ENCODE measurements at places on chromosomes 16 and 17.

GRCh38 chr16:46775214-46775613, 27.1 kb upstream of the MYLK3 start:
- no peak for DNase-seq

DNA sequence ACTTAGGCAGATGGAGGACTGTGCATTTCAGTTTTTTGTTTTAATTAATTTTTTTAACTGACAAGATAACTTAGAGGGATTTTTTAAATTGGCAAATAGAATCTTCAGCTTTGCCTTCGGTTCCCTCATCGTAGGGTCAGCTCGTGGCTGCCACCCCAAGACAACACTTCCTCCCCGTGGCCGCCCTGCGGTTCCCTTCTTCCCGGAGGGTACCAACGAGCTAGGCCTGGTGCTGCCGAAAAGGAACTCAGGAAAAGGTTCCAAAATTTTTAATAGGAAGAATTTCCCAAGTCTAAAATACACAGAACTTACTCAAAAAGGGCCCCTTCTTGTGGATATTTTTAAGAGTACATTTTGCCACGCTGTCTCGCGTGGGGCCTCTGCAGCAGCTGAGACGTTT, 210.4 kb upstream of the CHMP6 start:
- no peak for DNase-seq

DNA sequence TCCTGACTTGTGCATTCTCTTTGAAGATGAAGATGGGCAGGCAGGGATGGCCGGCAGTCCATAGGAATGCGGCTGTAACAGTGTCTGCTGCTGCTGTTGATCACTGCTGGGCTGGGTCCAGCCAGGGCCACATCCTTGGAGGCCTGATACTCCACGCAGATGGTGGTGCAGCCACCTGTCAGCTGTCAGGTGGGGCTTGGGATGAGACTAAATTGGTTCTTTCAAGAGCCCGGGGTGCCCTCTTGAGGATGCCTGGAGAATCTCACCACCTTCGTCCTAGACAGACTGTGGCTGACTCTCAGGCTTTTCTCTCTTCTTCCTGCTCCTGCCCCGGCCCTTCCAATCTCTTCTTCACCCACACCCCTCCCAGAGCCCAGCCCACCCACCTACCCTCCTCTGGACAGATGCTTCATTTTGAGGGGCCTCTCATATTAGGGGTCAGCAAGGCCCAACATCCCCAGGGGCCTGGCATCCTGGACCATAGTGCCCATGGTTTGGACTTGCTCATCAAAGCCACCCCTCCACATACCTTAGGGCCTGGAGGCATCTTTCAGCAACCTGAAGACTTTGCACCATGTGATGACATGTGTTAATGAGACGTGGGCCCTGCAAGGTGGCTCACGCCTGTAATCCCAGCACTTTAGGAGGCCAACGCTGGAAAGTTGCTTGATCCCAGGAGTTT, 19.1 kb downstream of the OSBPL7 start:
- DNase-seq: peak; percentile 67

DNA sequence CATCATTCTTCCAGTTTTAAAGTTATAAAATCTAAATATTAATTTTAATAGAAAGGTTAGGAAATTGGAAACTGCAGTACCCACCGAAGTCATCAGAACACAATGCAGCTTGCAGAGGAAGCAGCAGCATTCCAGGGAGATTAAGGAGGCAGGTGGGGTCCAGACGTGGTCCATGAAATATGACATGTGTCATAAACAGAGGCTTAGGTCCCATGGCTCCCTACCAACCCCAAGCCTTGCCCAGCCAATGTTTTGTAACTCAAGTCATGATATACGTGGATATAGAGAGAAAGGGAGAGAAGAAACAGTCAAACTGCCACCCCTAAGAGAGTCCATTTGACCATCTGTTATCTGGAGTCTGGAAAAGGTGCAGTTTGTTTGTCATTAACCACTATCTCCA, 670.0 kb downstream of the TOX3 start:
- no peak for DNase-seq

- DNase-seq: no peak
These were observed 5.1 kb downstream of the LDAF1 start for GRCh38 chr16:21163576-21163975.

- DNase-seq: no peak
These were observed 4.7 kb downstream of the ITGAE start for GRCh38 chr17:3796110-3796821.

- DNase-seq: no peak
These were observed 566.0 kb upstream of the PSMD7 start for GRCh38 chr16:73730481-73731090.

DNA sequence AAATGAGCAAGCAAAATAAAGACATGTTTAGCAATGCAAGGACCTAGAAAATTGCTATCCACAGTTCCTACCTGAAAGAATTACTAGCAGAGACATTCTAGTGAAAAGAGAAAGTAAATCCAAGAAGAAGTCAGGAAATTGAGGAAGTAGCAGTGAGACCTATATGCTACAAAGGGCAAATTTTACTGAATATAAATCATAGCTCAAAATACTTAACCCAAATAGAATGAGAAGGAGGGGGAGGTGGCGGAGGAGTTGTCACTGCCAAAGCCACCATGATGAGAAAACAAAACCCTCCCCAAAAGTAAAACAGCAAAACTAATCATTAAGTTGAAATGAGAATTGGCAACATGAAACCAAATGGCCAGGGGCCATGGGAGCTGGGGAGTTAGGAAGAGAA, 39.3 kb downstream of the PITPNM3 start:
- DNase-seq: no peak

DNA sequence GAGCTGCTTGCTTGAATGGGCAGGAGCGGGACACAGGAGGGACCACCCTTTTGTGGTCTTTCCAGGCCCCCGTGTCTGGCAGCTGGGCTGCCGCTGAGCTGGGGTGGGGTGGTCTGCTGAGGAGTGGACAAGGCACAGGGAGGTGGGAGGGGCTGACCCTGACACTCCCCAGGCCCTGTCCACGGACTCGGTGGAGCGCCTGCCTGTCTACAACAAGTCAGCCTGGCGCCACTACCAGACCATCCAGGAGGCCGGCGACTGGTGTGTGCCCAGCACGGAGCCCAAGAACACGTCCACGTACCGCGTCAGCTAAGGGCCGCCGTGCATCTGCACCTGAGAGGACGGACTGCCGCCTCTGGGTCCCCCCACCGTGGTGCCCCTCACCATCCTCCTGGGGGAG, 14.6 kb downstream of the PDK2 start:
- DNase-seq: no peak

DNA sequence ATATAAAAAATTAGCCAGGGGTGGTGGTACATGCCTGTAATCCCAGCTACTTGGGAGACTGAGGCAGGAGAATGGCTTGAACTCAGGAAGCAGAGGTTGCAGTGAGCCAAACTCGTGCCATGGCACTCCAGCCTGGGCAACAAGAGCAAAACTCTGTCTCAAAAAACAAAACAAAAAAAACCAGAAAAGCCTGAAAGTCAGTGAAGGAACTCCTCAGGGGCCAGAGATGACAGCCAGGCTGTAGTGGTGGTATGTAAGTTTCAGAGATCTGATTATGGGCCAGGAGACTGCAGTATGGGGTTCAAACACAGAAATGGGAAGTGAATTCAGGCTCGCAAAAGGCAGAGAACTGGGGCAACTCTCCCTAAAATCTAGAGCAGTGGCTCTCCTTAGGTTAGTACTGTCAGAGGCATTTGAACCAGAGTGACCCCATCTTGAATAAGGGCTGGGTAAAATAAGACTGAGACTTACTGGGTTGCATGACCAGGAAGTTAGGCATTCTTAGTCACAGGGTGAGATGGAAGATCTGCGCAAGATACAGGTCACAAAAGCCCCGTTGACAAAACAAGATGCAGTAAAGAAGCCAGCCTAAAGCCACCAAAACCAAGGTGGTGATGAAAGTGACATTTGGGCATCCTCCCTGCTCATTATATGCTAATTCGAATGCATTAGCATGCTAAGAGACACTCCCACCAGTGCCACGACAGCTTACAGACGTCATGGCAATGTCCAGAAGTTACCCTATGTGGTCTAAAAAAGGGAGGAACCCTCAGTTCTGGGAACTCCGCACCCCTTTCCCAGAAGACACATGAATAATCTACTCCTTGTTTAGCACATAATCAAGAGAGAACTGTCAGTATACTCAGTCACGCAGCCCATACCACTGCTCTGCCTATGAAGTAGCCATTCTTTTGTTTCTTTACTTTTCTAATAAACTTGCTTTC, 120.2 kb upstream of the XYLT1 start:
- DNase-seq: no peak

GRCh38 chr17:44548376-44549230, 8.7 kb upstream of the FZD2 start:
- no peak for DNase-seq

DNA sequence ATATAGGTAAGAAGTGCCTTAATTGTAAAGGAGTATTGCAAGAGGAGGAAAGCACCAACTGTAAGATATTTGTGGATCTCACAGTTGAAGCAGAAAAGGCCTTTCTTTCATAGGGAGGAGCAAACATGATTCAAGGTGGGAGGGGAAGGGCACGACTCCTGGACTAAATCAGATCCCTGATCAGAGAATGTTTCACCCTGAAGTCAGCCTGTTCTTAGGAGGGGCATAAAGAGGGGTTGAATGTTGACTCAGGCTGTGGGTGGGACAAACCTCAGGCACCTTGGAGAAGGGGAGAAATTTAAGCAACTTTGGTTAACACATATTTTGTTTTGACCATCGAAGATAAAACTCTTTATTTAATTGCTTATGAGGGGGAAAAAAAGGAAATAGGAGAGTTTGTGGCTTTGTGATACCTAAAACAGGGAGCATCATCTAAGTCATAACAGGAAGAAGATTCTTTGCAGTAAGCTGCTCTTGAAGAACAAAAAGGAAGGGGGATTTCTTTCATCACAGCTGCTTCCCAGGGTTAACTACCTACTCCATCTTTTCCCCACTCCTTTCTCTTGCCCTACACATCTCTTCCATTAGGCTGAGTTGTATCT, 158.6 kb upstream of the ZNF267 start:
- no peak for DNase-seq

- DNase-seq: peak; percentile 92
These were observed 985 bp upstream of the FZD2 start for GRCh38 chr17:44556166-44556831.

DNA sequence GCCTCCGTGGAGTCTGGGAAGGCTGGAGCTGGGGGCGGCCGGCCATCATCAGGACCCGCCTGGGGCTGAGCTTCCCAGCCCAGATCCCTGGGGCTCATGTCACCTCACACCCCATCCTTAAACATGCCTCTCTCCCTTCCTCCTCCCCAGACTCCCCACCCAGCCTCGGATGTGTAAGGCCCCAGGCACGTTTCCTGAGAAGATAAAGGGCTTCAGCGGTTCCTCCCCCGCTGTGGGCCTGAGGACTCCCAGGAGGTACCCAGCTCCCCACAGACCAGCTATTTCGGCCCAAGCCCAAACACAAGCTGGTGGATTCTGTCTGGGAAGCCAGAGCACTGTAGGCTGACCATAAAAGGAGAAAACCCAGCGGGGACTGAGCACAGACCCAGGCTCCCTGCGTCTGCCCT, 49.2 kb downstream of the MYH11 start:
- peak; percentile 87 for DNase-seq

DNA sequence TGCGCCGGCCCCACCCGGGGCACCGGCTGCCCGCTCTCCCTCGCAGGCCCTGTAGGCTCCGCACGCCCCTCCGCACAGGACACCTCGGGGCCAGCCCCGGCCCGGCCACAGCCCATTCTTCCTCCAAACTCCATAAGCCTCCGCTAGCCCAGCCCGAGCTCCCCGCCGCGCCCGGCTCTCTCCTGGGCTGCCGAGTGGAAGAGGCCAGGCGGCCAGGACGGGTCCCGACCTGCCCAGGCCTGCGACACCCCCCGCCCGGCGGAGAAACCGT, 397 bp downstream of the NCOR1 start:
- peak; percentile 79 for DNase-seq

GRCh38 chr16:70438969-70439862, at the start of gene ST3GAL2:
Gene ST3GAL2, minus strand, starts transcription at chr16:70439100. Its CDS starts 40,570 bp downstream, at chr16:70398530.
- peak; percentile 95 for DNase-seq

GRCh38 chr17:8701754-8702153, 42.9 kb downstream of the CCDC42 start:
- DNase-seq: no peak

DNA sequence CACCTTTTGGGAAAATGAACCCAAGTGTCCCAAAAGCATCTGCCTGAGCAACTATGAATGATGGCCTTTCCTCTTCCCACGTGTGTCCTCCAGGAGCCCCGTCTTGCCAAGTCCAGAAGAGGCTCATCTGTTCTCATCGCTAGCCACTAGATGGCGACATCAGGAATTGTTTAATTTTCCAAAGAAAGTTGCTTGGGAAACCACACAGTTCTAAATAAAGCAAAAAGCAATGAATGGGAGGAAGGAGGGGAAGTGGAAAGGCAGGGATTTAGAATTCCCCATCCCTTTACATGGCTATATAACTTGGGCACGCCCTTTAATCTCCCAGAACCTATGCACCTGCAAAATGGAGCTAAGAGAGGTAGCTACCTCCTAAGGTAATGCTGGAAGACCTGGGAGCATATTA, 9.0 kb upstream of the CDH5 start:
- peak; percentile 64 for DNase-seq

GRCh38 chr17:57459286-57459915, 203.1 kb downstream of the MSI2 start:
- no peak for DNase-seq

- no peak for DNase-seq
These were observed 79.9 kb downstream of the LITAF start for GRCh38 chr16:11506741-11507305.

GRCh38 chr17:49457564-49458535, 37.2 kb upstream of the NGFR start:
- DNase-seq: no peak

DNA sequence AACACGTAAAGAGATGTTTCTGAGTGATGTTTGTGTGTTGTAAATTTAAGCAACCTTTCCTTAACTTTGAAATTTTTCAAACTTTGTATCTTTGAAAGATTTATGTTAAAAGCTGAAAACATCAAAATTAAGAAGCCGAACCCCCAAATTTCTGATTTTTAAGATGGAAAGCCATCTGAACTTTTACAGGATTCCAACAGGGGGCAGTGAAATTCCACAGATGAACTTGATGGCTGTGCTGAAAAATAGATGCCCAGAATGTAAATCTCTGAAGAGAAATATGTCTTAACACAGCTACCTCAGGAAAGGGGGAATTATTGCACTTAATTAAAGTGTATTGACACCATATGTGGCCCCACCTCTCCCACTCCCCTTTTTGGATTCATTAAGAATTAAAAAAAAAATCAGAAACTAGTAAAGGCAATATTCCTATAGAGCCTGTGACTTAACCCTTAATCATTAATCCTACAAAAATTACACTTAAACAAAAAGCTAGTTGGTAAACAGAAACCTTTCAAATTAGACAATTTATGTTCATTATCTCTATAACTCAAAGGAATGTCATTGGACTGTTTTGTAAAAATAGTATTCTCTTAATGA, 597.9 kb downstream of the KCNJ2 start:
- no peak for DNase-seq

DNA sequence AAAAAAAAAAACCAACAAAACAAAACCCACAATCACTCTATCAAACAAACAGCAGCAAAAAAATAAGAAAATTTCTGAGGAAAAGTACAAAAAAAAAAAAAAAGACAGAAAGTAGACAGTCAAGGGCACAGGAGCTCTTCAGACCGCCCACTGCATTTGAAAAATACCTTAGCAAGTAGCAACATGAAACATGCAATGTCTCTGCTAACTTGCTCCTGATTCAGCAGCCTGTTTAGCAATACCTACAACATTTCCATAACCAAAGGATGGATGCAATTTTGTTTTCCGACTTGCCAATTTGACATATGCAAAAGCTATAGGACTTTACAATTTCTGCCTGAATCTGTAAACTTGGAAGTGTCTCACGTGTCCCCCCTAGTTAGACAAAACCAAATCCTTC, 57.4 kb downstream of the SYNRG start:
- no peak for DNase-seq

GRCh38 chr16:5925850-5926249, 828.3 kb upstream of the EEF2KMT start:
- DNase-seq: peak; percentile 56

GRCh38 chr16:11233727-11234376, 22.2 kb downstream of the SOCS1 start:
- no peak for DNase-seq

Data from ELF-1 (cell line).